ENCODE measurements at places on chromosomes 11 and 22. TPM values are rescaled to one million over a fixed set of nuclear protein-coding genes. Genes with fewer than 3 reads are reported as not detected.
A peak's percentile ranks its signal among the peaks of the same experiment; 100 is the strongest.

The TRIM6 gene
- 0.64 TPM for total RNA-seq

- peaks cover 6% of the 10 kb centered on the region for H3K4me1 ChIP-seq
- H3K27me3 ChIP-seq, result peaks cover 18% of the 10 kb centered on the region
- peaks cover 11% of the 10 kb centered on the region for H3K36me3 ChIP-seq
- no peak overlapping the region for H3K4me3 ChIP-seq
- no peak for DNase-seq
Measured at GRCh38 chr11:65782816-65783228, 2.0 kb upstream of the AP5B1 start.

GRCh38 chr22:46773076-46773475 lies 10.6 kb downstream of the TBC1D22A start:
- no peaks in the 10 kb centered on the region for H3K27me3 ChIP-seq
- no peak overlapping the region for H3K4me3 ChIP-seq
- no peaks in the 10 kb centered on the region for H3K4me1 ChIP-seq
- H3K36me3 ChIP-seq, result no peaks in the 10 kb centered on the region
- no peak for DNase-seq
- peak overlapping the region; percentile 21 for H3K27ac ChIP-seq

The NOL12 gene
- 4.0 TPM for total RNA-seq
